ENCODE measurements at places on chromosomes 6 and 20.

- no peak for DNase-seq
Observed at GRCh38 chr20:23646106-23646873, 8.5 kb upstream of the CST3 start.

- DNase-seq = no peak
Observed at GRCh38 chr20:53606364-53606985, 12.8 kb upstream of the ZNF217 start.

DNA sequence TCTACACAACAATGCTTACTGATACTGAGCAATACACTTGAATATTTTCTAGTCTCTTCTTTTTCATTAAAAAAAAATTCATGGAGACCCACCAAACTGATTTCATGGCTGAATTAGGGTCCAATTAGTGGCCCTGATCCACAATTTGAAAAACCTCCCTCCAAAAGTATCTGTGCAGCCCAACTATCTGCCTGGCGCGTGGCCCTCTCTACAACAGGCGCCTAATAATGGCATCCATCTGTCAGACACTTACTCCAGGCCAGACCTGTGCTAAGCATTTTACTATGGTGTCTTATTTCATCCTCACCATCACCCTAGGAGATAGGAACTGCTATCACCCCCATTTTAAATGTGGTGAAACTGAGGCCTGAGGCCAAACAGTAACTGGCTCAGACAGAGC, 14.0 kb downstream of the TFEB start:
- no peak for DNase-seq

GRCh38 chr20:47286681-47287080, 69.8 kb downstream of the ZMYND8 start:
- no peak for DNase-seq

DNA sequence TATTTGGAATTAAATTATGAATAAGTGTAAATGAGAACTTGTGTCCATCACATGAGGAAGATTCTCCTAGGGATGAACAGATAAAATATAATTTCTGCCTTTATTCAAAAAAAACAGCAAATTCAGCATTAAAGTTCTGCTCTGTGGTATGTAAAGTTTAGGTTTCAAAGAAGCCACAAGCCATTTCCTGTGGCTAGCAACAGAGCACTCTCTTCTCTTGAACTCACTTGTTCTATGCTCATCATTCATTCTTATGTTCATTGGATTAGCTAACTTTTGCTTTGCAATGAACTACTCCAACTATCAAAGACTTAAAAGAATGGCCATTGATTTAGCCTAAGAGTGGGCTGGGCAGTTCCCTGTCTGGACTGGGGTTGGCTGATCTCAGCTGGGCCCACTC, 20.8 kb upstream of the SNRPB2 start:
- DNase-seq = no peak

DNA sequence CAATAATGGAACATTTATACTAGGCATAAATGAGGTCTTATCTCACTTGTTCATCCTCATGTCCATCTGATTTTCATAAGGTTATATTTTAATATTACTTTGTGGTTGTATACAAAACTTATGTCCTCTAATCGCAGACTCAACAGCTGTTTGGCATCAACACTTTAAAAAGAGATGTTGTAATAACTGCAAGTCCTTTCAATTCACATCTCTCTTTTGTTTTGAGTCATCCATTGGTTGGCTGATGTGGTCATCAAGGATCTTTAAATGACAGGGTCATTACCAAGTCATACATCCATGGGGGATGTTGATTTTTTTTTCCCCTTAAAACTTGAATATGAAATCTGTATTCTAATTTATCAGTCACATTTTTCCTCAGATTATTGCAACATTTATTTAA, 299.4 kb upstream of the NRSN1 start:
- no peak for DNase-seq

DNA sequence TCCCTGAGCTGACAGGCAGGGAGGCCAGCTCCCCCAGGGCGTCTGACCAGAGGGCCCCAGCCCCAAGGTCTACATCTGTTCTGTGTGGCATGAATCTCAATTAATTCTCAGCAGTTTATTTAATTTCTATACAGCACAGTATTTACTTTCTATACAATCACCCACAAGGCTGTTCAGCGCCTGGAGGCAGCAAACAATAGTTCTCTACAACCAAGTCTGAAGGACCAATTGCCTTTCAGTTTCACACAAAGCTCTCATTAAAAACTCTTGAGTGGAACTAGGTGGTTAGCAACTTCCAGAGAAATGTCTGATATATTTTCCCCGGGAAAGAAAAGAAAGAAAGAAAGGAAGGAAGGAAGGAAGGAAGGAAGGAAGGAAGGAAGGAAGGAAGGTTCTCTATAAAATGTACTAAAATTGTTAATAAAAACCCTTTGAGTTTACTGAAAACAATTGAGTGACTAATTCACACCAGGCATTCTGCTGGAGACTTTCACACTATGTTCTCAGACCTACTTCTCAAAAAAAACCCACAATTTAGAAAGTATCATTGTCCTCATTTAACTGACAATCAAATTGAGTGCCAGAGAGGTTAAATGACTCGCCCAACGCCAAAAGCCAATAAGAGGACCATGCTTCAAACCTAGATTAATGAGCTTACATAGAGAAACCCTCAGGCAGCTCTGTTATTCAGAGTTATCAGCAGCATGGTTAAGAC, 62.5 kb downstream of the METTL24 start:
- no peak for DNase-seq

DNA sequence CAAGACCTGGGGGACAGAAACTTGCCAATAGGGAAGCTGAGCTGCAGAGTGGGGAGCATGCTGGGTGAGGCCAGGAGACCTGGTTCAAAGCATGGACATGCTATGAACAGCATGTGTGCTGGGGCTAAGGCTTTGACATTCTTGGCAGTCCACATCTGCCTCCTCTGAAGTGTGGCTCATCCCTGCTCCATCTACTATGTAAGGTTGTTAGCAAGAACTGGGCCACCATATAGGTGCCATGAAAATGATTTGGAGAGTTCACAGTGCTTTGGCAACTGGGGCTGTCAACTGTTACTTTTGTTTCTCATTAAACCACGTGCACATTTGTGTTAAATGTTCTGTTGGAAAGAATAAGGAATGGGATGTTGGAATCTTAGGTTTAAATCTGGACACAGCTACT, 311.1 kb downstream of the CDC5L start:
- DNase-seq = no peak

Data from stimulated activated CD4-positive, alpha-beta T cell treated with anti-CD3 and anti-CD28 coated beads, TNF-alpha, amount 100 ng/mL, for 4 hours (primary cell).